ENCODE measurements at places on chromosomes 4 and X.
A peak's percentile ranks its signal among the peaks of the same experiment; 100 is the strongest.

- peak; percentile 5 for DNase-seq
Measured at GRCh38 chr4:87211249-87211952, 9.0 kb downstream of the KLHL8 start.

DNA sequence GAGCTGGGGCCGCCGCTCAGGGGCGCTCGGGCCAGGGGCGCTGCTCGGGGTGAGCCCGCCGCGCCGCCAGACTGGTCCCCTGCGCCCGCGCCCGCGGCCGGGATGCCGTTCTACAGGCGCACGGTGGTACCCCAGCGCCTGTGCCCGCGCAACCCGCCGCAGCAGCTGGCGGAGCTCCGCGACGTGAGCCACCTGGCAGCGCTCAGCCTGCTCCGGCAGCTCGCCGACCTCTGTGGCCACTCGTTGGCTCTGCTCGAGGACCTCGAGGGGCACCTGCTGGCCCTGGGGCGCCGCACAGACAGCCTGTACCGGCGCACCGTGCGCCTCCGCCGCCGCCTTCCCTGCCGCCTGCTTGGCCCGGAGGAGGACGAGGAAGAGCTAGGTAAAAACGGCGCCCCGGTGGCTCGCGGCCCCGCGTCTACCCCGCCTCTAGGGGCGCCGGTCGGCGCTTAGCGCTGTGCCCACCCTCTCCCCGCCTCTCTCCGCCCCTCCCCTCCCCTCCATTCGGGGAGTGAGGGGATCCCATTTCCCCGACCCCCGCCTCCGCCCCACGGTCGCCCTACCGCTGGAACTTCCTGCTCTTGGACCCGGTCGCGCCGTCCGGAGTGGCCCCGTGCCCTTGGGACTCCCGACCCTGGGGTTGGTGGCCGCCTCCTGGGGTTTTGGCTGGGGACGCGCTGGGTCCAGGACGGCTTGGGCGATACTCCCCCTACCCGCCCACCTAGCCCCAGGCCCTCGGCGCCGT is 513 bp downstream of the NHSL2 start:
- no peak for DNase-seq

GRCh38 chrX:20066968-20067708 is 49.6 kb downstream of the MAP7D2 start:
- DNase-seq, result peak; percentile 68

GRCh38 chr4:25913056-25913850 is 767 bp upstream of the SMIM20 start:
- peak; percentile 36 for DNase-seq

GRCh38 chrX:38327775-38328081 is 419 bp upstream of the RPGR start:
- no peak for DNase-seq

GRCh38 chrX:1537031-1537715 is at the start of gene P2RY8:
TSS of gene P2RY8 (minus strand) at chrX:1537185. CDS start at chrX:1466558, 70,627 bp downstream.
- peak; percentile 16 for DNase-seq

- DNase-seq, result peak; percentile 27
Measured at GRCh38 chr4:143207555-143207954, 22.8 kb downstream of the USP38 start.

DNA sequence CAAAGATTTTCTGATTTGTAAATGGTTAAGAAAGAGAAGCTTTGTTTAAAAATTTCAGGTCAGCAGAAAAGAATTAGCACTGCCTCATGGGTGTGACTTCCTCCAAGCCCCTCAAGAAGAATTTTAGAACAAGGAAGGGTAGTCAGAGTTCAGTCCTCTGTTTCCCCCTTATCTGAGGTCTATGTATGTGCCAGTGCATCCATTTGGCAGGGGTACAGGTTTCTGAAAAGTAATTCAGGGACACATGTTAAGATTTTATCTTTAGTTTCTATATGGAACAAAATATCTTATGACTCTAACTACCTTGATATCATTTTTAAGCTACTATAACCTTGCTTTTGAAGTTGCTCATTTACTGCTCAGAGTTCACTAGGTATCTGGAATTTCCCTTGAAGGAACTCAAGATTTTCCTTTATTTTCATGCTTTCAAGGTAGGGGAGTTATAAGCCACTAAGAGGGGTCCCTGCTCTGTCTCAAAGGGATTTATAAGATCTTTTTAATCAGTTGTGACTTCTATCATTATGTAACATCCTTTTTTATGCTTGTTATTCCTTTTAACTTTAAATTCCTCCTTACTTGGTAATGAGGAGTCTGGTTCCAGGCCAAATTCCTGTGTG is 24.4 kb upstream of the PLK4 start:
- DNase-seq, result no peak

GRCh38 chr4:76898385-76898692 is 395 bp upstream of the SOWAHB start:
- no peak for DNase-seq

DNA sequence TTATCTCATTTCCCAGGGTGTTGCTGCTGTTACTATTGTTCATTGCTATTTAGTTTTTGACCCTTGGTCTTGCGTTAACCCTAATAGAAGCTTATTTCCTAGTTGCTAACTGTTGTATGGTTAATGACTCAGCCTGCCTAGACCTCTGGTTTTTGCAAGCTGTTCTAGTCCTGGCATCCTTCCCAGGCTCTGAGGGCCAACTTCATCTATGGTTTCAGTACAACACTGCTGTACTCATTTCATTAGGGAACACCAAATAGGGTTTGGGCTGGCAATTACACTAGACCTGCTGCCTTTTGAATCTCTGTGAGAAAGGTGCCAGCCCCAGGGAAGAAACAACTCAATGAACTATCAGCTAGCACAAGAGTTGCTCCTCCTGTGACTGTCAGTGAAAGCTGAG is 59.6 kb downstream of the DCX start:
- peak; percentile 43 for DNase-seq

GRCh38 chr4:70080205-70080604 is 30.0 kb downstream of the HTN1 start:
- no peak for DNase-seq

DNA sequence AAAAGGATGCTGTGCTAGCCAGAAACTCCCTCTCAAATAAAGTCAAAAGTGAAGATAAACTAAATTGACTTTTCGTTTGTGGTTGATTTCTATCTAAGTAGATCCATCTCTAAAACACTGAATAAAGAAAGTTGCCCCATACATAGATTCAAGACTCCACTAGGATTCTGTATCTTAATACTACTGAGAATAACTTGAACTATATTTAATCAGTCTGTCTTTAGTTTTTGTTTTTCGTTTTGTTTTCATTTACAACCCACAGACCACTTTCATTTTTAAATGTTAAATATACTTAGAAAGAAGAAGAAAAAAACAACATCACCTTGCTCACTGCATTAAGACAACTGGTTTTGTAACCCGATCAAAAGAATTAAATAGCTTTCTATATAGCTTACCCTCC is 655.0 kb downstream of the RPA4 start:
- DNase-seq, result no peak

- DNase-seq, result no peak
Measured at GRCh38 chr4:139779691-139780090, 114.1 kb downstream of the MGST2 start.

GRCh38 chr4:17704020-17704650 is 77.3 kb downstream of the FAM184B start:
- no peak for DNase-seq

GRCh38 chr4:156820931-156821330 is 150.7 kb downstream of the PDGFC start:
- DNase-seq, result no peak

- DNase-seq, result no peak
Measured at GRCh38 chr4:39063430-39063829, 1.4 kb downstream of the KLHL5 start.
